ENCODE measurements at places on chromosomes 12 and 14.

- DNase-seq = peak; percentile 37
Measured at GRCh38 chr14:59343585-59343984, 121.6 kb downstream of the GPR135 start.

DNA sequence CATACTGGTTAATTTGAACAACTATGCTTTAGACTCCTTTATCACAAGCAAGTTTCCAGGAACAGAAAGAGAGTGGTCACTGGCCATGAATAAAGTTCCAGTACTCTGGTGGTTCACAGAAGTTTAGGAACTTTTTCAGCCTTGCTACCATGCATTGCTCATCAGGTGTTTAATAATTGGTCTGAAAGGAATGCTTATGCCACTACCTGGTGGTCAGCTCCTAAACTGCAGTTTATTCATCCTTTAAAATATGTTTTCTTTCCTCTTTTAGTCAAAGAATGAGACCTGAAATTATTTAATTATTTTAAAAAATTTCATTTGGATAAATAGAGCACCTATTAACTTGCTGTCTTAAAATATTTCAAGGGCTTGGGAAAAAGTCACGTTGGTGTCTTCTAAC, 260.1 kb upstream of the OR4E1 start:
- DNase-seq = peak; percentile 6

DNA sequence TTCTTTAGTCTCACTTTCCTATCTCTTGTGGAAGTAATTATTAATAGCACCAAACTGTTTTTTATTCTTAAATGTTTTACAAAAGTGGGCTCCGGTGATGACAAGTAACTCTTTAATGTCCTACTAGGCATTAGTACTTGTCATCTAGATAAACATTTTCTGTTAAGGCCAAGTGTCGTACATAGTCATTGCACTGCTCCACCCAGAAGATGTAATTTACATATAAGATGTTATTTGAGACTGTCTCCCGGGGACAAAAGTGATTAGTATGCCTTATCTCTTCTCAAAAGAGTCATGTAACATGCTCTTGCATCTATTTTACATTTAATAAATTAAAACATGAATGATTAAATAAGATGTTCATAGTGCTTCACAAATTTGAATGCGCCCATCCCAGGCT, 88.4 kb downstream of the FLRT2 start:
- DNase-seq = no peak

DNA sequence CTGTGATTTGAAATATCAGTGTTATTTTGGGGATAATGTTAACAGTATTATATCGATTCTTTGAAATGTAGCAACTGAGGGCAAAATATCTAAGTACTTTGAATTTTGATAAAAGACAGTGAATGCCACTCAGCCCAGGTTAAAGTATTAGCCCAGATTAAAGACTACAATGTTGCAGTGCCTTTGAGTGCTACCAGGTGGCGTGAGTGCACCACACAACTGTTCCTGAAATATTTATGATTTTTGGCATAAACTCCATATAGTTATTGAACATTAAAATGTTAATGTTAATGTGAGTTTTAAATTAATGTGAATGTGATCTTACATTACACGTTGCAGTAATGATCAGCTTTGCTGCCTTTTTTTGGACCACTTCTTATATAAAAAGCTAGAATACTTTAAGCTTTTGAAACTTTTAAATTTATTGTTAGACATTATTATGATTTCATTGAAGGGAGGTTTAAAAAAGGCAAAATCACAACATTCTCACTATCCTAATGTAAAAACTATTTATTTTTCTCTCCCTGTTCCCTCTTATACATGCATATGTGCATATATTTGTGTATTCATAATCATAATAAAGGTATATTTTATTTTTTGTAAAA, 22.5 kb downstream of the MRPS35 start:
- peak; percentile 61 for DNase-seq

DNA sequence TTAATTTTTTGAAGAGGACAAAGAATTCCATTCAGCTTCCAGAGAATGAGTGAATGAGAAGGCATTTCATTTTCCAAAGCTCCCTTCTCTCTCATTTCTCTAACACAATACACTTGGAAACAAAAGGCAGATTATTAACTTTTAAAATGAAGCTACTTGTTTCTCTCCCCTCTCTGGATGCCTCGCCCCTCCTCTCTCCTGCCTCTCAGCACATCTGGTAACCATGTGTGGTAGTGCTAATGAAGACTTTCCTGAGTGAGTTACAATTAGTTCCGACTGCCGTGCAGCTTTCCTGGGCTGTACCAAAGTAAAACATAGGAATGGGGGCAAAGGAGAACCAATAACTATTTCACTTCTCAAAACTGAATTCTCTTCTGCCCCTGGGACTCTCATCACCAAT, 84.7 kb upstream of the SOX5 start:
- no peak for DNase-seq

GRCh38 chr12:14681625-14682024, 14.8 kb downstream of the GUCY2C start:
- no peak for DNase-seq

DNA sequence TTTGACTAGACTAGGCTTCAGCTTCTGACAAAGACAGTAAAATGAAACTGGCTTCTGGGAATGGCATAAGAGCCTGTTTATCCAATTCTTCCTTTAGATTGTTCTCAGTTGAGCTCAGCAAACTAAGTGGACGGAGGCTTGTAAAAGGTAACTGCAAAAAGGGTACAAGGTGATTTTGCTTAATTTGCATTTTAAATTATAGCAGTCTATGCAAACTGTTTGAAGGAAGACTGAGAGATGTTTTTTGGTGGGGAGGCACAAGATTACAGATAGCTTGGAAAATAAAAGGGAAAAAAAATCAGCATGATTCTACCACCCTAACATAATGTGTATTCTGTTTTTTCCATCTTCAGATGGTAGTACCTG, 5.0 kb downstream of the SUSD6 start:
- DNase-seq = no peak

DNA sequence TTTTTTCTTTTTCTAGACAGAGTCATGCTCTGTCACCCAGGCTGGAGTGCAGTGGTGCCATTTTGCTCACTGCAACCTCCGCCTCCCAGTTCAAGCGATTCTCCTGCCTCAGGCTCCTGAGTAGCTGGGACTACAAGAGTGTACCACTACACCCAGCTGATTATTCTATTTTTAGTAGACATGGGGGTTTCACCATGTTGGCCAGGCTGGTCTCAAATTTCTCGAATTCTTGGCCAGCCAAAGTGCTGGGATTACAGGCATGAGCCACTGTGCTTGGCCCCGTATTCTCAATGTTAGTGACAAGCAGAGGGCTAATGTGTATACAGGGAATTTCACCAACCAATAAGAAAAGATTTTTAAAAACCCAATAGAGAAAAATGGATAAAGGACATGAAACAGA, 8.4 kb downstream of the PLBD2 start:
- no peak for DNase-seq

DNA sequence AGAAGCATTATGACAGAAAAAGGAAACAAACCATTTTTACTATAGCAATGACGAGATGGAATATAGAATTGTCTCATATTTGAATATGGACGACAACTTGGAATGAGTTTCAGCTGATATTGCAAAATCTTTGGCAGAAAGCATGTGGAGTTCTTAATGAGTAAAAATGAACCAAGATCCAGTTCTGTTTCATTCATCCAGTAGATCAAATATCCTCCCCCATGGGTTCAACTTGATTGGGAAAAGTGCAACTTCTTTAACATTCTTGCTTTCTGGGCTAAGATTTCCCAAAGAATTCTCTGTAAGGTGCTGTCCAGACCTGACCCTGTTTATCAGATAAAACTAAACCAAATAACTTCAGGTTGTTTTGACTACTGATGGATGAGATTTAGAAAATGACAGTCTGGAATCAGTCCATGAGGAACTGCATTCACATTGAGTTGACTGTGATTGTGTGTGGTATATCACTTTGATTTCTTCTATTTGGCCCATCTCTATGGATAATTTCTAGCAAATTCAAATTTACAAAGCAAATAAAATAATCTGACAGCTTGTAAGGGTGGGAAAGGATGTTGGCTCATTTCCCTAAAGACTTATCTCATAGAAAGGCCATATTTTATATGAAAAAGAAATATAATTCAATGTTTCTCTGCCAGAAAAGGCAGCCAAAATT, 267.4 kb downstream of the ADAMTS20 start:
- no peak for DNase-seq

DNA sequence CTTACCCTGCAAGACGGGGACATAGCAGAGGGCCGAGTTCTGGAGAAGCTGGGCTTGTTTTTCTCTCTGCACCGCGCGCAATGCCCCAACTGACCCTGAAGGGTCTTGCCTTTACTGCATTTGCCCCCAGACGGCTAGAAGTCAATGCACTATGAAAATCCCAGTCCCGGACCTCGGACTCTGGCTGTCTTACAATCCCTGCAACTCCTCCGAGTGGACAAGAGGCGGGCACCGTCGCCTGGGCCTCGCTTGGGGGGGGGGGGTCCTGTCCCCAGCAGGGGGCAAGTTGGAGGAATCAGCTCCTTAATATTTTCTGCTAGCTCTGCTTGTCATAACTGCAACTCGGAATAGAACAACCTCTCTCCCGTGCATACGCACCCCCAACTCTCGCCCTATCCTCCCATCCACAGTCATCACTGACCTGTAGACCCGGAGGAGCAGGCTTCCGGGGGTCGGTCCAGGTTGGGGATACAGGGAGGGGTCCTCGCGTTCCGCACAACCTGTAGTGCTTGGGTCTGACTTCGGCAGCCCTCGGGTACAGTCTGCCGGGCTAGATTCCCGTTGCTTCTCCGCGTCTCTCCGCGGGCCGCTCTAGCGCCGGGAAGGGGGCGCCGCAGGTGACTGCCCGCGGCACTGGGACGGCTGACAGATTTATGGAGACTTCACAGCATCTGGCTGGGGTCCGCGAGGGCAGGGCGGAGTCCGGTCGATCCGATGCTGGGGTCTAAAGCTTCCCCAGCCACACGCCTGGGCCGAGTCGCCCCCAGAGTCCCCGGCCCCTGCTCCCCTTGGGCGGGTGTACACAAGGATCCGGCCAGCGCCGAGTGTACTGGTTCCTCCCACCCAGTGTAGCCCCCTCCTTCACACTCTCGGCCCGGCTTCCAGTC, 3.3 kb upstream of the PAX9 start:
- no peak for DNase-seq

DNA sequence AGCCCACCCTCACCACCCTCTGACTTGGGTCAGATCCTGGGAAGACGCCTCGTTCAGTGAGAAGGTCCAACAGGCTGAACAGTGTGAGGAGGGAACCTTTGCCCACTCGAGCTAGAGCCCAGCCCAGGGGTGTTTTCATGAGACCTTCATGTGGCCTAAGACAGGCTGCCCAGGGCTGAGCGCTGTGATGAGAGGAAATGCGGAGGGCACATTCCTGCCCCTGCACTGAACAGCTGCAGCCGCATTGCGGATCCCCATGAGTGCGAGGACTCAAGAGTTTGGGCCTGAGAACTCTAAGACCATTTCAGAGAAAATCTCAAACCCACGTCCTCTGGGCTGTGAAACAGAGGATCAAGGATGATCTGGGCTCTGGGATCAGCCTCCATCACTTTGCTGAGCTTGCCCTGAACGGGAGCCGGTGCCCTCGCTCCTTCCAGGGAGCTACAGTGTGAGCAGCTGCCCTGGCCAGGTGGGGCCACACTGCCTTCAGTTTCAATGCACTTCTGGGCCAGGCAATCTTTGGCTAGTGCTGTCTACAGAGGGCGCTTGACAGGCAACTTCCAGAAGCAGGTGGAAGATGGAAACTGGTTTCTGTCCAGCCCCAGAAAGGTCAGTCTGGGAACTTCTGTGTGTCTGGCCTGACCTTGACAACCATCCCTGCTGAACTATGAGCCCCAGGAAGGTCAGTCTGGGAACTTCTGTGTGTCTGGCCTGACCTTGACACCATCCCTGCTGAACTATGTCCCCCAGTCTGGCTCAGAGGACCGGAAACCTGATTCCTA, 43.5 kb upstream of the P2RX7 start:
- peak; percentile 22 for DNase-seq

DNA sequence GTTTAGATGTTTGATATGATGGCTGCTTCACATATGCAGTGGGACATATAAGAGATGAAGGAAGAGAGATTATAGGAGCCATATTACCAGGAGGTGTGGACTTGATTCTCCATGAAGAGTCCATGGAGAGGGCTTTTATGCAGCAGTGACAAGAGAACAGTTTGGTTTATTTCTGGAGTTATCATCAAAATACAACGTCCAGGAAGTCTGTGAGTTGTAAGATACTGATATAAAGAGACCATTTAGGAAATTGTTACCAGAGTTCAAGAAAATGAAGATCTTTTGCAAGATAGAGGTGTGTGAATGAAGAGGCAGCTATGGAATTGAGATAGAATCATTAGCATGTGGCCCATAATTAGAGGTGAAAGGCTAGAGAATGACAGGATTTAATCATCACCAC, 431.7 kb downstream of the NPAS3 start:
- no peak for DNase-seq

DNA sequence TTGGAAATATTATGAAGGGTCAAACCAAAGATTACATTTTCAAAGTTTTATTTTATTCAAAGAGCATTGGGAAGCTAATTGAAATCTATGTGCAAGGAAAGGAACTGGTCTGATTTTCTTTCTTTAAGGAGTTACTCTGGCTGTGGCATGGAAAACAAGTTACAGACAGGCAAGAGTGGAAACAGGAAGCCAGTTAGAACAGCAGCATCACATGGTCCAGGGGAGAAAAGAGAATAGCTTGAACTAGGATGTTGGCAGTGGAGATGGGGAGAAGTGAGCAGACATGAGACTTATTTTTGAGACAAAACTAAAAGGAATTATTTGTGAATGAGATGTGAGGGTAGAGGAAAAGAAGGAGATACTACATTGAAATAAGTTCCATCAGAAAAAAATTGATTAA, 3.4 kb downstream of the OR11G2 start:
- DNase-seq = no peak

DNA sequence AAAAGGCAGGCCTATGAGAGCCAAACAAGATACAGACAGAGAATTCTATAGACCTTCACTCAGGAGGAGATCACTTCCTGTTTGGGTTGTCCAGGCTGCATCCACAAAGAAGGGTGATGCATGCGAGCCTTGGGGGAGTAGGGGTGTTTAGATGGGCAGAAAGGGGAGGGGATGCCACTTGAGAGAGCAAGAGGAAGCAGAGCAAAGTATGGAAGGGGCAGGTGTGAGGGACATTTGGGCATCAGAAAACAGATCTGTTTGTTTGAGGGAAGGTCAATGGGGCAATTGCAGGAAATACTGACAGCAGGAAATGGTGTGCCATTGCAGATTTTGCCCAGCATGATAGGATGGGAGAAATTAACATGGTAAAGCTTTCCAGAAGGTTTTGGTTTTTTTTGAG, 146.4 kb upstream of the FOXN3 start:
- no peak for DNase-seq

DNA sequence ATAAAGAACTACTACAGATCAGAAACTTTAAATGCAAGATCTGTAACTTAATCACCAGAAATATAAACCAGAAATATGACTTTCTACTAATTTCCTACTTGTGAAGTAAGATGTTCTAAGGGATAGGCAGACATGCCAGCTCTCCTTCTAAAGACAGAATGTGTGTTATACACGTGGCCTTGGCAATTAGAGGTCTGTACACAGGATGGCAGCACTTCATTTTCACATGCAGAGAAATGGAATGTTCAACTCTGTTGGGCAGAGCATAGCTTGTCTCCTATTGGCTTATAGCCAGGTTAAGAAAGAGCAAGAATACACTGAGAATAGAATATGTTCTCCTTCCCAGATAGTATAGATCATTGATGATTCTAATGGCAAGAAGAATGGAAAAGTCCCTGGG, 403.8 kb downstream of the DAD1 start:
- peak; percentile 39 for DNase-seq

- no peak for DNase-seq
Measured at GRCh38 chr12:53045696-53046045, 4.2 kb upstream of the TNS2 start.

- no peak for DNase-seq
Measured at GRCh38 chr14:99548871-99549515, 55.0 kb downstream of the CCDC85C start.

All from ACHN (cell line).